CD4-positive, alpha-beta T cell (primary cell): ENCODE measurements at places on chromosomes 13 and 19. TPM values are rescaled to one million over a fixed set of nuclear protein-coding genes. Genes with fewer than 3 reads are reported as not detected.

HSD17B14 gene
- total RNA-seq = 0.93 TPM

CEACAM8 gene
- not detected for total RNA-seq

VSTM2B gene
- total RNA-seq = not detected

ZNF560 gene
- total RNA-seq = not detected

ZNF547 gene
- total RNA-seq = 2.1 TPM

MEDAG gene
- not detected for total RNA-seq

IZUMO1 gene
- total RNA-seq = not detected

DCT gene
- total RNA-seq = 0.25 TPM

KCNJ14 gene
- 2.0 TPM for total RNA-seq

ZNF730 gene
- not detected for total RNA-seq

RFXAP gene
- 5.8 TPM for total RNA-seq
